ENCODE measurements at places on chromosomes 1 and 21. TPM values are rescaled to one million over a fixed set of nuclear protein-coding genes. Genes with fewer than 3 reads are reported as not detected.

GRCh38 chr1:189775343-189775742 is 702.3 kb downstream of the BRINP3 start:
- H3K4me3 ChIP-seq: no peak overlapping the region
- DNase-seq: no peak
- no peaks in the 10 kb centered on the region for H3K4me1 ChIP-seq
- no peaks in the 10 kb centered on the region for H3K27me3 ChIP-seq
- H3K27ac ChIP-seq: no peak overlapping the region

Gene ZNF648
- total RNA-seq: 0.34 TPM

GRCh38 chr1:31689379-31689778 is 14.4 kb downstream of the COL16A1 start:
- DNase-seq: no peak
- H3K36me3 ChIP-seq: no peaks in the 10 kb centered on the region
- H3K4me3 ChIP-seq: no peak overlapping the region
- H3K27me3 ChIP-seq: peaks cover 4% of the 10 kb centered on the region
- peaks cover 11% of the 10 kb centered on the region for H3K4me1 ChIP-seq
- H3K27ac ChIP-seq: no peak overlapping the region

Gene GFI1
- total RNA-seq: 0.17 TPM

DNA sequence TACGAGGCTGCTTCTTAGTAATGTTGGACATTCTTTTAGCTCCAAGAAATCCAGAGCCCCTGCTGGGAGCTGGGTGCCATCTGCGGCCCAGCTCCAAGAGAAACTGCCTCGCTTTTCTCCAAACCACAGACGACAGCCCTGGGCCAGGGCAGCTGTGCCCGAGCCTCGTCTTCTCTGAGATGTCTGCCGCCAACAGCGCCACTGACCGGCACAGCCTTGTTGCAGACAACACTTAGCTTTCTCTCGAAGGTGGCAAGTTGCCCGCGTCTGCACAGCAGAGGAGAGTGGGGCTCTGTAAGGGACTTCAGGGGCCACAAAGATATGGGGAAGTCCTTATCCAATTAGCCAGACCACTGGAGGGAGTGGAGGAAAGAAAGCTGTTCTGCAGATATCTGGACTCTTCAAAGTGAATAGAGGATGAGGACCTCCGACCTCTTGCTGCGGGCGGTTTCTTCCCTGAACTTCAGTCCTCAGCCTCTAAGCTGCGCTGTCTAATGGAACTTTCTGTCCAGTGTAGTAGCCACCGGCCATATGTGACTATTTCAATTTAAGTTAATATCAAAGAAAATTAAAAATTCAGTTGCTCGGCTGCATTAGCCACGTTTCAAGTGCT is 63.9 kb upstream of the DISP3 start:
- H3K4me3 ChIP-seq: no peak overlapping the region
- no peak overlapping the region for H3K27ac ChIP-seq
- H3K27me3 ChIP-seq: peaks cover 28% of the 10 kb centered on the region
- peaks cover 14% of the 10 kb centered on the region for H3K4me1 ChIP-seq
- no peak for DNase-seq
- H3K36me3 ChIP-seq: no peaks in the 10 kb centered on the region

GRCh38 chr1:87916965-87917364 is 588.3 kb downstream of the LMO4 start:
- peaks cover 8% of the 10 kb centered on the region for H3K4me1 ChIP-seq
- DNase-seq: no peak
- H3K27me3 ChIP-seq: no peaks in the 10 kb centered on the region
- H3K36me3 ChIP-seq: no peaks in the 10 kb centered on the region
